ENCODE measurements at places on chromosomes 6 and 20. TPM values are rescaled to one million over a fixed set of nuclear protein-coding genes. Genes with fewer than 3 reads are reported as not detected.
A peak's percentile ranks its signal among the peaks of the same experiment; 100 is the strongest.

- no peak overlapping the region for H3K4me3 ChIP-seq
- H3K36me3 ChIP-seq = no peaks in the 10 kb centered on the region
- H3K4me1 ChIP-seq = peaks cover 14% of the 10 kb centered on the region
- no peaks in the 10 kb centered on the region for H3K27me3 ChIP-seq
Measured at GRCh38 chr6:136644597-136644952, 94.4 kb upstream of the MAP7 start.

DNA sequence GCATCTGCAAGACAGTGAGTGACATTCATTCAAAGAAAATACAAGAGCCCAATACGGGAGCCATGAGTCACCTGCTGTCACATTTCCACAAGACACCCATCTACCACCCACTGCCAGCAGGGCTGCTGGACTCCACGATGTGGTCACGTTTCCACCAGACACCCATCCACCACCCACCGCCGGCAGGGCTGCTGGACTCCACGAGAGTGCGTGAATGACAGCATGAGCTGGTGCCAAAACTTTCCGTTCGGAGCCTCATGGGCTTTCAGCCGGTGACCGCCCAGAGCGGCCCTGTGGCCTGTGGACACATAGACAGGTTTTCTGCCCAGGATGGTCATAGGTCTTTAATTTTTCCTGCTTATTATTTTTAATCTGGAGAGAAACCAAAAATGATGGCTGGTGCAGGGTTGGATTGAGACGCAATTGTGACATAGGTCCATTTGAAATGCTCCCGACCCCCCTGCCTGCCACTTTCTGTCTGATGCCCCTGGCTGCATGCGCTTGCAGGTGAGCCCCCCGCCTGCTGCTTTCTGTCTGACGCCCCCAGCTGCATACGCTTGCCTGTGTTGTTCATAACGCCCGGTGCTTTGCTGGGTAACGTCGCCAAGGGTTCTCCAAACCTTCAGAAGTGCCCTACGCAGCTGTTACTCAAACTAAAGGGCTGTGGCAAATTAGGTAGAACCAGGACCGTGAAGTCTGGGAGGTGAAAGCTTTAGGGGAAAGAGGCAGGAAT is 59.1 kb upstream of the SMOC2 start:
- no peaks in the 10 kb centered on the region for H3K27me3 ChIP-seq
- no peaks in the 10 kb centered on the region for H3K36me3 ChIP-seq
- no peak overlapping the region for H3K27ac ChIP-seq
- peak; percentile 8 for DNase-seq

GRCh38 chr6:20589266-20589665 is 55.0 kb downstream of the CDKAL1 start:
- no peaks in the 10 kb centered on the region for H3K36me3 ChIP-seq
- DNase-seq = no peak
- no peak overlapping the region for H3K27ac ChIP-seq
- H3K4me1 ChIP-seq = no peaks in the 10 kb centered on the region

ANGPT4 gene
- 2.0 TPM for total RNA-seq

OPN5 gene
- not detected for total RNA-seq

DNA sequence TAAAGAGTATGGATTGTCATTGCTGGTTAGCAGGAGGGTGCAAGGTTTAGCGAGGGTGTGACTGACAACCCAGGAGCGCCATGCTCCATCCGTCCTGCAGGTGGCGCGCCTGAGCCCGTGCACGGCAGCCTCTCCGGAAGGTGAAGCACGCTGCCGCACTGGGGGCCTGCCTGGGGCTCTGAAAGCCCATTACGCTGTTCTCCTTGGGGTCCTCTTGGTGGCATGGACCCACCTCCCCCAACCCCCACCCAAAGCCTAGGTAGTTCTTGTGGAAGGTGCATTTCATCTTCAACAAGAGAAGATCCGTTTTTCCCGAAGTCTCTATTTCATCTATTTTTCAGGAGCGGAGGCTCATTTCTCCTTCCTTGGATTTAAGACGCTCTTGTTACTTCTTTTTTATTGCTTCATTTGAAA is 197.4 kb upstream of the KCNG1 start:
- DNase-seq = no peak
- H3K27me3 ChIP-seq = no peaks in the 10 kb centered on the region
- no peaks in the 10 kb centered on the region for H3K36me3 ChIP-seq
- no peak overlapping the region for H3K27ac ChIP-seq
- H3K4me3 ChIP-seq = no peak overlapping the region

- H3K27me3 ChIP-seq = no peaks in the 10 kb centered on the region
- no peak overlapping the region for H3K27ac ChIP-seq
- H3K36me3 ChIP-seq = no peaks in the 10 kb centered on the region
- H3K4me3 ChIP-seq = no peak overlapping the region
Measured at GRCh38 chr6:142846883-142847287, 98.1 kb downstream of the HIVEP2 start.

GRCh38 chr6:36323062-36323461 is 13.6 kb downstream of the BNIP5 start:
- H3K4me1 ChIP-seq = no peaks in the 10 kb centered on the region
- DNase-seq = no peak
- H3K27me3 ChIP-seq = no peaks in the 10 kb centered on the region
- H3K36me3 ChIP-seq = no peaks in the 10 kb centered on the region
- no peak overlapping the region for H3K27ac ChIP-seq

DNA sequence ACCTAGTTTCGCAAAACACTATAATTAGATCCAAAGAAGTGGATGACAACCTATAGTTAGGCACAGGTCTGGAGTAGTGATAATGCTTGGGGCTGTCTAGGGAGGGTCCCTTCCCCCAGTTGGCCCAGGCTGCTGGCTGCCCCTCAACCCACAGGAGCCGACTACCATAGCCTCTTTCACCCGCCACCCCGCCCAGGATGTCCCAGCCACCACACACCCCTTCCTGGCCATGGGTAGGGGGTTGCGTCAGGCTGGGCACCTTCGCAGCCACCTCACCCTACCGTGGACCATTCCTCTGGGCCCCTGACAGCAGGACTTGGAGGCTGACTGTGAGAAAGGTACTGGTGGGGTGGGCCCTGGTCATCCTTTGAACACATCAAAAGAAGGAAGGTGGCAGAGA is 8.5 kb downstream of the TFEB start:
- no peak overlapping the region for H3K27ac ChIP-seq
- no peaks in the 10 kb centered on the region for H3K36me3 ChIP-seq
- H3K4me3 ChIP-seq = no peak overlapping the region

CBLN4 gene
- 5.4 TPM for total RNA-seq

DNA sequence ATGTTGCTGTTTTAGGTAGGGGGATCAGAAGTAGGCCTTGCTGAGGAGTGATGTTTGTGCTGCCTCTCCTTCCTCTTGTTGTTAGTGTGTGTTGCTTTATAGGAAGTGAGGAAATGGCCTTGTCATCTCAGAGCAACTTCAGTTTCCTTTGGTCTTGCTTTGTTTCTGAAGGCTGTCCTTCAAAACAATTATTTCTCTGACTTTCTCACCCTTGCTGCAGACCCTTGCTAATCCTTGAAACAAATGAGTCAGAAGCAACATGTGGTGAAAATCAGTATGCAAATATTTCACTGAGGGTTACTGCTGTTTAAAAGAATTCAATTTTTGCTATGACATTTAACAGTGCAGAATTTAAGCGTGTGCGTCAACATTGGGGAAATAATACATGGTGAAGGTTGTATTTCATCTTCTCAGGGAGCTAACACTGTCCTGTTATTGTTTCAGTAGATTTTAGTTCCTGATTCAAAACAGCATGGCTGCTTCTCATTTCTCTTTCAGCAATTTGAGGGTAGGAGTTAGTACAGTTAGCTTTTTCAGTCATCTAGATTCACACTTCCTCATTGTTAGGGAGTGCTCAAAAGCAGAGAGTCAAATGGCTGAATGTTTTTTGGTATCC is 13.8 kb downstream of the RNF144B start:
- no peak overlapping the region for H3K4me3 ChIP-seq
- no peaks in the 10 kb centered on the region for H3K4me1 ChIP-seq
- H3K27ac ChIP-seq = no peak overlapping the region
- no peaks in the 10 kb centered on the region for H3K36me3 ChIP-seq

DNA sequence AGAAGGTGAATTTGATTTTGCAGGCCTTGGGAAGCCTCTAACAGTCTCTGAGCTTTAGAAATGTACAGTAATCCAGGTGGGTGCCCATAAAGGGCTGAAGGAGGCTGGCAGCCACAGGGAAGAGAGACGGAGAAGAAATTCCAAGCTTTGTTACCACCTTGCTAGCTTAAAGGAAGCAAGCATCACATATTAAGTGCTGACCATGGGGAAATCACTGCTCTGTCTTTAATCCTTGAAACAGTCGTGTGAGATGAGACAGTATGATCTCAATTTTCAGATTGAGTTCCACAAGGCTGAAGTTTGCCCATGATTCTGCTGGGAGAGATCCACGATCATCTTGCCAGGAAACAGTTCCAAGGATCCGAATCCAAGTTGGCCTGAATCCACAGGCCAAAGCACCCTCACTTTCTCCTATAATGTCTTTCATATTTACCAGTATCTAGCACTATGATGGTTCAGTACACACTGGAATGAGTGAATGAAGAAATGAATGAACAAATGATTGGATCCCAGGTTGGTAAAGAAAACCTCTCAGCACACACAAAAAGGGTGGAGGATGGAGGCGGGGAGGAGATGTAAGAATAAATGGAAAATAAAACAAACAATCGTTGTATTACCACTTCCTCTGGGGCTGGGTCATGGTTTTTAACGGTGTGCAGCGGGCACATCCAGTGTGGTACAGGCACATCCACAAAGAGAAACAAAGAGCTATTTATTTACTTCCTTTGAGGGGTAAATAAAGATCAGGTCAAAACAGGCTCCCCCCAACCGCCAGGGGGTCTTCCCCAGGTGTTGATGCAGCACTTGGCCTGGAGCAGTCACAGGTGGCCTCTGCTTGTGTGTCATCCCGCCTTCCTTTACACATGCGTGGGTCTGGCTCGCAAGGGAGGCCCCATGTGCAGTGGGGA is 28.2 kb upstream of the TAF8 start:
- no peak overlapping the region for H3K4me3 ChIP-seq
- H3K27ac ChIP-seq = no peak overlapping the region
- H3K36me3 ChIP-seq = no peaks in the 10 kb centered on the region
- peaks cover 7% of the 10 kb centered on the region for H3K4me1 ChIP-seq
- H3K27me3 ChIP-seq = no peaks in the 10 kb centered on the region
- no peak for DNase-seq

DNA sequence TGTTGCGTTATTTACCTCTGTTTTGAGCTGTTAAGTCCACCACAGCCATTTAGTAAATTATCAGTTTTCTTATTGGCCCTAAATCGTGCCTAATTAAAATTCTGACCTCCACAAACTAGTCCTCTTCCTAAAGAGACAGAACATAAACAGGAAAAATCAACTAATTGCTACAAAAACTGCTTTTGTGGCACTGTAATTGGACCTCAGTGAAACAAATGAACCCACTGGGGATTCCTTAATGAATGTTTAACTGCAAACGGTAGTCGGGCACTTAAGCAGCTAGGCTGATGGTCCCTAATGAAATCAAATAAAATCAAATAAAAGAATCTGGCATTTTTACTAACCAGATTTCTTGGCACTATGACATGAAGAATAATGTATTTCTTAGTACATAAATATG is 513.4 kb upstream of the SLC35B3 start:
- no peak overlapping the region for H3K4me3 ChIP-seq
- H3K36me3 ChIP-seq = no peaks in the 10 kb centered on the region
- H3K4me1 ChIP-seq = no peaks in the 10 kb centered on the region
- no peak overlapping the region for H3K27ac ChIP-seq
- no peaks in the 10 kb centered on the region for H3K27me3 ChIP-seq

GRCh38 chr6:32807020-32807580 is 9.7 kb downstream of the HLA-DOB start:
- H3K27ac ChIP-seq = no peak overlapping the region
- no peaks in the 10 kb centered on the region for H3K4me1 ChIP-seq
- no peak overlapping the region for H3K4me3 ChIP-seq
- DNase-seq = no peak
- H3K27me3 ChIP-seq = no peaks in the 10 kb centered on the region
- no peaks in the 10 kb centered on the region for H3K36me3 ChIP-seq

- H3K36me3 ChIP-seq = no peaks in the 10 kb centered on the region
- H3K27ac ChIP-seq = no peak overlapping the region
- no peaks in the 10 kb centered on the region for H3K4me1 ChIP-seq
Measured at GRCh38 chr6:96862560-96862959, 25.3 kb upstream of the GPR63 start.

- DNase-seq = no peak
- no peaks in the 10 kb centered on the region for H3K27me3 ChIP-seq
- no peaks in the 10 kb centered on the region for H3K36me3 ChIP-seq
- H3K4me1 ChIP-seq = peaks cover 6% of the 10 kb centered on the region
- no peak overlapping the region for H3K27ac ChIP-seq
- H3K4me3 ChIP-seq = no peak overlapping the region
Measured at GRCh38 chr20:60036746-60037499, 78.7 kb downstream of the CDH26 start.

PPP1R3G gene
- total RNA-seq = 1.1 TPM

CCM2L gene
- 1.4 TPM for total RNA-seq

REPS1 gene
- total RNA-seq = 55.2 TPM

PRRT1 gene
- total RNA-seq = 3.6 TPM

DLK2 gene
- total RNA-seq = 1.0 TPM

TNFRSF6B gene
- total RNA-seq = 2.3 TPM

GRCh38 chr6:15588971-15589634 is 73.7 kb downstream of the DTNBP1 start:
- no peaks in the 10 kb centered on the region for H3K27me3 ChIP-seq
- H3K36me3 ChIP-seq = no peaks in the 10 kb centered on the region
- H3K27ac ChIP-seq = no peak overlapping the region
- peaks cover 7% of the 10 kb centered on the region for H3K4me1 ChIP-seq
- no peak for DNase-seq
- no peak overlapping the region for H3K4me3 ChIP-seq

DNA sequence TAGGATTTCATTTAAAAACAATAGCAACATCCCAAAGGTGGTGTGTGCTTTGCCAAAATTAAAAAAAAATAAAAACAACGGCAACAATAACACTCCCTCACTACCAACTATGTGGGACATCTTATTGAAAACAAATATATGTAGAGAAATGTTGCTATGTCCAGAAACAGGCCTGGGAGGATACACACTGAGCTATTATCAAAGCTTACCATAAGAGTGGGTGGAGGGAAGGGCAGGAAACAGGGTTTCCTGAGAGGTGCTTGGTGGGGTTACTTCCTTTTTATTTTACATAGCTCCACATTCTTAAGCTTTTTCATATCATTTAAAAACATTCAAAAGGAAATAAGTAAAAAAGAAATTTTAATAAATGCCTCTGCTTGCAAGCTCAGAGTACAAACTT is 150.0 kb upstream of the RIPOR2 start:
- H3K27me3 ChIP-seq = no peaks in the 10 kb centered on the region
- H3K4me1 ChIP-seq = no peaks in the 10 kb centered on the region
- H3K36me3 ChIP-seq = no peaks in the 10 kb centered on the region
- no peak for DNase-seq
- H3K4me3 ChIP-seq = no peak overlapping the region
- H3K27ac ChIP-seq = no peak overlapping the region

Measured in ovary (tissue), 10 donors.